Endothelial cell (in vitro differentiated cells): ENCODE measurements at places on chromosomes 16 and 17.

GRCh38 chr17:73801455-73802100, 157.3 kb upstream of the SDK2 start:
- DNase-seq: no peak

GRCh38 chr17:2799653-2800052, 3.4 kb downstream of the RAP1GAP2 start:
- DNase-seq: no peak

DNA sequence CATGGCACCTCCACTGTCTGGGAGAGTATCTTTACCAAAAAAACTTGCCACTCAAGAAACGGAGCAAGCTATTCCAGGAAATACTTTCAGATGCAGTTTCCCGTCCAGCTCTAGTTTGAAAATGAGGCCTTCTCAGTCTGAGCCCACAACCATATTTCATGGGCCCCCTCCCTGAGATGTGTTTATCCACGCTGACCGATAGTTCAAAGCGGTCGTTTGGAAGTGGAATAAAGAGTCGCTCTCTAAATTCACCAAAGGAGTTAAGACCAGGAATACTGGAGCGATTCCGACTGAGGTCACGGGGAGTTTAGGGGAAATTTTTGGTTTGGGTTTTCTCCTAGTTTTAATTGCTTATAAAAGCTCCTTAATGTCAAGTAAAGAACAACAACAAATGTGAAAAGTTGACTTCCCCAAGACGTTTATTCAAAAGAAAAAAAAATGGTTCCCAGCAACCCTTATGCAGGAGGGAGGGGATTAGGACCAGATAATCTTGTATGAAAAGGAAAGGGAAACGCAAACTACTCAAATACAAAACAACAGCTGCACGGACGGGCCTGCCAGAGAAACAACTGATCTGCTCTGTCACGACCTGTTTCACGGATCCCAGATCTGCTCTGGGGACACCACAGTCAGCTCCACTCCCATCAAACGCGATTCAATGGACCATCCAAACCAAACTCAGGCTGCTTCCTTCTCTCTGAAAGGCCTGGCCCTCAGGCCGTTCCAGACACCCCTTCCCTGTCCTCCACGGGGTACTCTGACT, 77.1 kb downstream of the MRM3 start:
- no peak for DNase-seq

DNA sequence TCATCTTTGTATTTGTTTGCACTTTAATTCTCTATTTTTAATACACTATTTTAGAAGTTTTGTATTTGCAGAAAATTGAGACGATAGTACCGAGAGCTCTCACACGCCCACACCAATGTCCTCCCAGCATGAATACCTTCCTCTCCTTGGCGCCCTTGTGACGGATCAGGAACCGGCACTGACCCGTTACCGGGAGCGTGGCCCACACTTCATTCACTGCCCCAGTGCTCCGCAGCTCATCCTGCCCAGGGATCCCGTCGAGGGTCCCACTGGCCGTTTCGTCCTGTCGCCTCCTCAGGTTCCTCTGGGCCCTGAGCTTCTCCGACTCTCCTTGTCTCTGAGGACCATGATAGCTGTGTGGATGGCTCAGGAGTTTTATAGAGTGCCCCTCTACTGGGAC, 50.6 kb downstream of the KLHDC4 start:
- DNase-seq: no peak

DNA sequence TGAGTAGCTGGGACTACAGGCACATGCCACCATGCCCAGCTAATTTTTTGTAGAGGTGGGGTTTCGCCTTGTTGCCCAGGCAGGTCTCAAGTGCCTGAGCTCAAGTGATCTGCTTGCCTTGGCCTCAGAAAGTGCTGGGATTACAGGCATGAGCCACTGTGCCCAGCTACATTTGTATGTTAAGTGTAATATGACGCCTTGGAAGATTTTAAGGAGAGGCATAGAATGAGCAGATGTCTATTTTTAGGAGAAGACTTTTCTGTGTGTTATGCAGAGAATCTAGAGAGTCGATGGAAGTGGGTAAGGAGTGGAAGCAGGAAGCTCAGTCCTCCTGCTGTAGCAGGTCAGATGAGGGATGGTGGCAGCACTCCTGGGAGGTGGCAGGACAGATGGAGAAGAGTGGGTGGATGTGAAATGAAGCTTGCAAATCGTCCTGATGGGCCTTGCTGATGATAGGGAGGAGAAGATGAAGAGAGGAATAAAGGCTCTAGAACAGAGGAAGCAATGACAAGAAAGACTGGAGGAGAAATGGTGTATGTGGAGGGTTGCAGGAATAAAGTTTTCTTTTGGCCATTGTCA, 125.3 kb downstream of the SHISA6 start:
- no peak for DNase-seq

DNA sequence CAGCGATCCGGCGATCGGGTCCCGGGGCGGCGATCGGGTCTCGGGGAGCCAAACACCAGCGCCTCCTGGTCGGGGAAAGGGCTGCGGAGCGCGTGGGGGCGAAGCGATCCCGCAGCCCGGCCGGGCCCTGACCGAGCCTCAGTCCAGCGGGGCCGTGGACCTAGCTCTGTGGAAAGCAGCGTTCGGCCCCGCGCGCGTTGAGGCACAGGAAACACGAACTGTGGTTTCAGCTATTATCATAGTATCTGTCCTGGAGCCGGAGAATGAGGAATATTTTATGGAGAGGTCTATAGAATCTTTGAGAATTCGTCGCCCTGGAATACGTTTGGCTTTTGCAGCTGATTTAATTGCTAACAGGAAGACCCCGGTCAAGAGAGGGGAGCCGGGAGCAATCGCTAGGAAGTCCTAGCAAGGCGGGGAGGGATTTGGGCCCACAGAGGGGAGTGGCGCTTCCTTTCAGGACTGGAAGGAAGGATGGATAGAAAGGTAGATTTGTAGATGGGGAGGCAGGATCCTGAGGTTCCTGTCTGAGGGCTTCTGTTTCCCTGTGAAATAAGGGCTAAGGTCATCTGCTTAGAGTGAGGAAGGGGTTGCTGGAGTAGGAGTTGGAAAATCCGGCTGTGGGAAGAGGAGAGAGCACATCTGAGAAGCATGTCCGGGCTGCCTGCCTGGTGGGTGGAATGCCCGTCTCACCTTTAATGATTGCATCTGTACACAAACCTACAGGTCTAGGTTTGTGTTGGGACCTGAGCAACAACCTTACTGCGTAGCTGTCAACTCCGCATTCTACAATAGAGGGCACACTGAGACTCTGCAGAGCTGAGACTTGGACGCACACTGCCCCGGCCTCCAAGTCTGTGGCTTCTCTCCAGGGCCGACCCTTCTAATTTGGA, 770 bp downstream of the CCNF start:
- peak; percentile 44 for DNase-seq

DNA sequence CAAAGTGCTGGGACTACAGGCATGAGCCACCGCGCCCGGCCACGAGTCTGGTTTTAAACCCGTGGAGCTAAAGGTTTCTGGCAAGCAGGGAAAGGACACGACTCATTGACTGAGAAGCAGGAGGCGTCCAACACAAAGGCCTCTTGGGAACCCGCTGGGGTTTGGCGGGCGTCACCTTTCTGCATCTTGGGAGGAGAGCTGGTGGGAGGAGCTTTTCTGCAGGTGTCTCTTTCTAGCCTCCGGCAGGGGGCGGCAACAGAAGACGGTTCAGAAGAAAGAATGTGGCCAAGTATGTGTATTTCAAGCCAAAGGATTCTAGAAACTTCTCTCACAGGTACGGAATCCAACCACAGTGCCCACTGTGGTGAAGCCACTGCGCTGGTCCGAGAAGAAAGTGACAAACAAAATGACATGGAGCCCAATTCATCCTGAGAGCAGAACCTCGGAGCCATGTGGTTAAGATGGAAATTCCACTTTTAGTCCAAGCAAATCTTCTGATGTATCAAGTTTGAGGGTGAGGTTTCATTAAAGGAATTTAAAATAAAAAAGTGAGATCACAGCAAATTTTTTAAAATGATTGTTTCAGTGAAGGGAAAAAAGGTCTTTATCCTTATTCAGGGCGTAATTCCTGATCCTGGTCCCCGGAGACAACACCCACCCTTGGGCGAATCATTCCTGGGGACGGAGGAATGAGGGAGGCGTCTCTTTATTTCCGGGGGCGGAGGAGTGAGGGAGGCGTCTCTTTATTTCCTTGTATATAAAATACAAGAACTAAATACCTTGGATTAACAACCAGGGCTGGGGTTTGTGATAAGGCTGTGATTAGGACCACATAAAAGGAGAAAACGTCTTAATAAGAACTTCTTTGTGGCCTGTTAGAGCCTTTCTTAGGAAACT, 97.6 kb downstream of the MRM3 start:
- peak; percentile 60 for DNase-seq

GRCh38 chr17:40480501-40481003, 20.9 kb downstream of the TNS4 start:
- DNase-seq: no peak

DNA sequence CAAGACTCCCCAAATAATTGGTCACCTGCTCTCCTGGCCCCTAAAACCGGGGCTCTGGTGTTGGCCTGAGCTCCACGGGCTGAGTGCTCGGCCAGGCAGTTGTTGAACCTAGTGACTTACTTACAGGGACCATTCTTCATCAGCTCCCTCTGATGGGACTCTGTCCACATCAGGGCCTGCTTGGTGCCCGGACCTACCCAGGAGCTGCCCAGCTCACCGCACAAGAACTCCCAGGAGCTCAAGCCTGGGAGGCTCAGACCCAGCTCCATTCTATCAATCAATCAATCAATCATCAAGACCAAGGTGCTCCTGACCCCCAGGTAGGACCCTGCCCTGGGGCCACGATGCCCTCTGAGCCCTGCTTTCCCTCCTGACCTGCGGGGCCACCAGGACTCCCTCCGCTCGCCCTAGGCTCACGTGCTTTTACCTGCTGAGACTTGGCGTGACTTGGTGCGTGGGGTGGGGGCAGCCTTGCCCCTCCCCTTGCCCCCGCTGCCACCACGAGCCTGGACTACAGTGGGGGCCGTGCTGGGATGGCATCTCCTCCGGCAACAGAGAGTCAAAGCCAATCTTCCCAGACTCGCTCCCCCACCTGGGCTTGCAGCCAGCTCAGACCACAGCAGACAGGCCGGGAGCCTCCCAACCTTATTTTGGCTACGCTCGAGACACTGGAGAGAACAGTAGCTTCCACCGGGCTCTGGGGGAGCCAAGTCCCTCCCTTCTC, 15.7 kb downstream of the IL34 start:
- no peak for DNase-seq

GRCh38 chr16:1771188-1771863, at the start of gene NME3:
TSS of gene NME3 (minus strand) at chr16:1771543. CDS start at chr16:1771534, 9 bp downstream.
- peak; percentile 64 for DNase-seq

- no peak for DNase-seq
These were observed 599 bp downstream of the MRC2 start for GRCh38 chr17:62627904-62628633.

DNA sequence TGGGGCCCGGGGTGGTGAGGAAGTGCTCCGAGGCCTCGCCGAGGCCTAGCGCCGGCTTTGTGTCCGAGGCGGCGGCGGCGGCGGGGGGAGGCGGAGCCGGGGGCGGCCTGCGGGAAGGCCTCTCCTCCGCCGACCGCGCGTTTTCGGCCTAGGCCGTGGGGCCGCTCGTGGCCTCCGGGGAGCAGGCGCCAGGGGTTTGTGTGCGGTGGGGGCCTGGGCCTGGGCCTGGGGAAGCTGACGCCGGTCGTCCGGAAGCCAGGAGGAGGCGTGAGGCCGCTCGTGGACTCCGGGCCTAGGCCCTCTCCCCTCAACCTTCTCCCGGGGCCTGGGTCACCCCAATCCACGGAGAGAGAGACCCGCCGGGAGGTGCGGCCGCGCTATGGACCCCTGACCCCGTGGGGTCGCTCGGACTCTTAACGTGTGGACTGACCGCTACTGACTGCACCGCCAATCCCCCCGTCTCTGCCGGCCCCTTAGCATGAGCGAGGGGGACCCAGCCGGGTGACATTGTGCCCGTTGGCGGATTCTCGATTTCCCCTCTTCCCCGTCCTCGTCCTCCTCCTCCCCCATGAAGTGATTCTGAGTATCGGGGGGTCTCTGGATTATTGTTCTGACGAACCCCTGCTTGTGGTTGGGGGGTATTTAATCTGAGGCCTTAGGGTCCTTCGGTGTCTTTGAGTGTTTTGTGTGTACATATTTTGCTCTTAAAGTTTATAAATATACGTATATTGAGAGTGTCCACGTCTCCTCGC, 660 bp downstream of the RBBP6 start:
- peak; percentile 54 for DNase-seq

- no peak for DNase-seq
These were observed 19.0 kb upstream of the OSGIN1 start for GRCh38 chr16:83933885-83934683.

- no peak for DNase-seq
These were observed 109.7 kb downstream of the VAT1L start for GRCh38 chr16:77897831-77898605.

DNA sequence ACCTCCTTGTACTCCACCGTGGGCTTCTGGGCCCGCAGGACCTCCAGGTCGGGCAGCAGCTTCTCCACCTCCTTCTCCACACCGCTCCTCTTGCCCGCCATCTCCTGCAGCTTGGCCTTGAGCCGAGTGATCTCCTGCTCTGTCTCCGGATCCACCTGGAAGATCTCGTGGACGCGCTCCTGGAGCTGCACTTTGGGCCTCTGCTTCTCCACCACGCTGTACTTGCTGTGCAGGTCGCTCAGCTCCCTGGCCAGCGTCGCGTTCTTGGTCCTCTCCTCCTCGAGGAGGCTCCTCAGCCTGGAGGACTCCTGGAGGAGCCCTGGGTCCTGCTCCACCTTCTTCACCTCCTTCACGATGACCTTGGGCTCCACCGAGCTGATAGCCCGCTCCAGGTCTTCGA, 8.8 kb downstream of the CDK3 start:
- DNase-seq: no peak

DNA sequence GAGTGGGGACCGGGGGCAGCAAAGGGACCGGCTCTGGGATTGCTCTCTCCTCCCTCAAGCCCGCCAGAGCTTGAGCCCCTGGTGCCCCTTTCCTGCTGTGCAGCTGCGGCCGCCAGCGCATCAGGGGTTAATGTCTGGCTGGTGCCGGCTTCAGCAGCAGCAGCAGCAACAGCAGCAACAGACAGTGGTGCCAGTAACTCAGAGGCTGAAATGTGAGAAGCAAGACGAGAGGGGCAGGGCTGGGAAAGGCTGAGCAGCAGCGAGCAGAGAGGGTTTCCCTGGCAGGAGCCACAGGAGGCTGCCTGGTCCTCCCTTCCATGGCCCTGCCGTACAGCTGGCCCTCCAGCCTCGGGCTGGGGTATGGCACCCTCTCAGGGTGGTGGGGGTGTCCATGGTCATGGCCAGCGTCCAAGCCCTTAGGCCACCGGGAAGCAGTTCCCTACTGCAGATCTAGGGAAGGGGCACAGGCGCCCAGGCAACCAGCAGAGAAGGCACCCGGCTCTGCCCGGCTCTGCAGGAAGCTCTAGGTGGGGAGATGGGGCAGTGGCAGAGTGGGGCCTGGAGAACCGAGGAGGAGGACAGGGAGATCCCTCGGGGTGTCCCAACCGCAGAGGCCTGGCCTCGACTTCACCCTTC, 21.1 kb upstream of the TFAP4 start:
- DNase-seq: peak; percentile 58

- DNase-seq: peak; percentile 18
These were observed 41.4 kb upstream of the BHLHA9 start for GRCh38 chr17:1228781-1229348.
